Transverse colon (tissue), 4 donors: ENCODE measurements at places on chromosomes 1 and 21. TPM values are rescaled to one million over a fixed set of nuclear protein-coding genes. Genes with fewer than 3 reads are reported as not detected.

LCE1E gene
- total RNA-seq, result not detected

ADORA1 gene
- total RNA-seq, result not detected

ARHGEF19 gene
- total RNA-seq, result 5.7 TPM

RNF186 gene
- 174 TPM for total RNA-seq

GJA5 gene
- total RNA-seq, result 1.2 TPM

CRYBG2 gene
- 20.8 TPM for total RNA-seq

ZNF648 gene
- total RNA-seq, result 0.14 TPM

- peak; percentile 47 for DNase-seq
Measured at GRCh38 chr1:59393211-59394180, 96.6 kb downstream of the FGGY start.

DNA sequence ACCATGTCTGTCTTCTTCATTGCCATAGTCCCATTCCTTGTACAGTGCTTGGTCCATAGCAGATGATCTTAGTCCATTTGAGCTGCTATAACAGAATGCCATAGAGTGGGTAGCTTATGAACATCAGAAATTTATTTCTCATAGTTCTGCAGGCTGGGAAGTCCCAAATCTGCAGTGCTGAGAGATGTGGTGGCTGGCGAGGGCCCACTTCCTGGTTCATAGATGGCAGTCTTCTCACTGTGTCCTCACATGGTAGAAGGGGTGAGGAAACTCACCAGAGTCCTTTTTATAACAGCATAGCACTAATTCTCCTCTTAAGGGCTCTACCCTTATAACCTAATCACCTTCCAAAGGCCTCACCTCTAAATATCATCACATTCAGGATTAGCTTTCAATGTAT lies 23.1 kb upstream of the RAP1A start:
- DNase-seq, result peak; percentile 41

GRCh38 chr1:159556931-159557369 lies 21.1 kb upstream of the OR10J5 start:
- DNase-seq, result no peak

DNA sequence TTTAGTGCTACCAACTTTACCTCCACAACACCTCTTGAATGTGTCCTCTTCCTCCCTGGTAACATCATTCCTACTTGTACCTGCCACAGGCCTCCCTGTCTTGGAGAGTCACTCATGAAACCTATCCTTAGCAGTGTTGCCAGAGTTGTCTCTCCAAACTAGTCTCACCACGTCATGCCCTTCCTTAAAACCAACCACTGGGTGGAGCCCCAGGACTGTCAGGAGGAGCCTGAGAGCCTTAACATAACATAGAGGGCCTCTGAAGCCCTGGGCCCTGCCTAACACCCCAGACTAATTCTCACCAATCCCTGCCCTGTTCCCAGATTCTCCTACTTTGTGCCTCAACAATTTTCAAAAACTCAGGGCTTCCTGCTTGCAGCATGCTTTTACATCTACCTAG lies 65.3 kb downstream of the ZNF697 start:
- DNase-seq, result peak; percentile 34

GRCh38 chr1:181033799-181034451 lies at the start of gene MR1:
TSS of gene MR1 (plus strand) at chr1:181033983. CDS start at chr1:181034008, 25 bp downstream.
- DNase-seq, result no peak

GRCh38 chr1:12712076-12712475 lies 3.8 kb upstream of the AADACL3 start:
- no peak for DNase-seq

GRCh38 chr1:207896547-207896946 lies 14.4 kb downstream of the CD34 start:
- DNase-seq, result no peak

- DNase-seq, result no peak
Measured at GRCh38 chr1:56404561-56405030, 174.8 kb downstream of the PLPP3 start.

DNA sequence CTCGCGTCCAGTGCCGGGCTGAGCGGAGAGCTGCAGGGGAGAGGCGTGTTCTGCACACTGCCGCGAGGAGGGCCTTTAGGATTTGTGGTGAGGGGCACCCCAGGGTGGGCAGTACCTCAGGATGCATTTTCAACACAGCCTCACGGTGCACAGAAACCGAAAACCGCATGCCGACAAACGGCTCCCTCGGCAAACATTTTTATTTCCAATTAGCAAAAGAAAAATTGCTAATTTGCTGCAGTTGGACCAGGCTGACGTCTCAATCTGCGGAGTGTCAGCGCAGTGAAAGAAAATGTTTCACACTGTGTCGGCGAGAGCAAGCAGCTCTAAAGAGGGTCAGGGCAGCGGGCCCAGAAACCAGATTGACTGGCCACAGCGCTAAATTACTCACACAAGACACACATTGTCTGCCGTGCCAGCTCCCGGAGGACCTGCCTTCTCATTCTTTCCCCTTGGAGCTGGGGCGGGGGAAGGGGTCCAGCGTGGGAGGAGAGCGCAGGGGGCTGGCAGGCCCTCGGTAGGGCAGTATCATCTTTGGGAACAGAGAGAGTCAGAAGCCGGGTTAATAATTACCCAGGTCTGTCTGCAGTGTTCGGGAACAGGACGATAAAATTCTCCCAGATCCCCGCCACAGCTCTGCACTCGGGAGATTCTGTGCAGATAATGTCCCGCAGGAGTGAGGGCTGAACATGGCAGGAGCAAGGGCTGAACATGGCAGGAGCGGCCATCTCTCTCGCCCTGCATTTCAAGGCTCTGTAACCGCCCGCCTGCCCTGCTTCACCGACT lies 150.2 kb downstream of the PRDM16 start:
- DNase-seq, result peak; percentile 36

GRCh38 chr1:219862366-219862765 lies 66.0 kb downstream of the SLC30A10 start:
- DNase-seq, result no peak

DNA sequence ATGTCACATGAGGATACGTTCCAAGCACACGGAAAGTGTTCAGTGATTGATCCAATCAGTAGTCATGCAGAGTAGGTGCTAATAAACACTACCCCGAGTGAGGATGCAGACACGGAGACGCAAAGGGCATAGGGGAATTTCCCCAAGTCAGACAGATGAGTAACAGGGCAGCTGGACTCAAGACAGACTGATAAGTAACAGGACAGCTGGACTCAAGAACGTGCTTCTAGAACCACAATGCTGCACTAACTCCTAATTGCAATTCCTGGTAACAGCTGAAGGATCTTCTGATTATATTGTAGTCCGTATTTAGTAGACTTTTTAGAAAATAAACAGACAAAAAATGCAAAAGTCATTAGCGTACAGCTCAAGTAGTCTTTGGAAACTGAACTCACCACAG lies 1.9 kb upstream of the OR2T10 start:
- DNase-seq, result no peak

DNA sequence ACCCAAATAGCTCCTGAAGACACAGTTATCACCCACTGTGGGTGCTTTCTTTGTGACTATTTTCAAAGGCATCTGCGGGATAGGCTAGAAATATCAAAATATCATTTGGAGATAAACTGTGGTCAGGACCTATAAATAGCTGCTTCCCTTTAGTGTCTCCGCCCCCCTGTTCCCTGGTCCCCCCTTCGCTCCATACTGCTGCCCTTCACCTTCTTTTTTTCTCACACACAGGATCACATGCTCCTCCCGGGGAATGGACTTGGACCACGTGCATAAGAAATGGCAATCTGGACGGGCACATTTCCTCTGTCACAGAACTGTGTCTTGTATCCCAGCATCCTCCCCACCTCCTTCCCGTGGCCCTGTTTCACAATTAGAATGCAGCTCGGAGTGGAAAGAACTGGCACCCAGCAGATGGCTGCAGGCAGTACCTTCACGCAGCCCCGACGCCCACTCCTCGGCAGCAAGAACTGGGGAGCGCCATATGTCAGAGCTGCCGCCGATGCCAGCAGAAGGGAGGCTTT lies 68.8 kb upstream of the SSX2IP start:
- DNase-seq, result no peak

DNA sequence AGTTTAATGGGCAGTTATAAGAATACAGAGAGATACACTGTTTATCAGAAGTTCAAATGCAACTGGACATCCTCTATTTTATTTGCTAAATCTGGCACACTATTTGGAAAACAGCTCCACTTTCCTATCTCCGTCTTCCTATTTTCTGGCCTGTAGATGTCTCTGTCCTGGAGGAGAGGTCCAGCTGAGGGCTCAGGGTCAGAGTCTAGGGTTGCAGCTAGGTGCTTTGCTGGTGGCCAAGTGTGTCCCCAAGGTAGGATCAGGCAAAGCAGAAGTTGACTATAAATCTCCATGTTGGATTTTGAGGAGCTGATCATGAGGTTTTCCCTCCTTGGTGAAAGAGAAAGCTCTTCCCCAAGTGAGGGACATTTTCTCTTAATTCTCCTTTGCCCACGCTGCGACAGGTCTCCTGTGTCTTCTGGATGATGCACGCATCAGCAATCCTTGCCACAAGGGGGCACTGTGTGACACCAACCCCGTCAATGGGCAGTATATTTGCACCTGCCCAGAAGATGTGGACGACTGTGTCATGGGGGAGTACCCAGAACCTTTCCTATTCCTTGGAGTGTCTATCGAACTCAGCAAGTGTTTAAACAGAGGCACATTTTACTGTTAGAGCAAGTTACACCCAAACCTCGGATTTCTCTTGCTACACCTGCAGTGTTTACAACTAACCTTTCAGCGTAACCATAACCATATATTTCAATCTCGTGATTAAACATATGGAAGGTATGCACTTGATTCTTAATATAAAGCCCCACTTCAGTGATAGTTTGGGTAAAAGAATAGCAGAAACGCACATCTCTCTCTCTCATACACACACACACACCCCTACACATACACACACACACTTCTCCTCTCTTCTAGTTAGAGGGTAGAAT lies 10.2 kb downstream of the ADAM30 start:
- DNase-seq, result peak; percentile 69

- no peak for DNase-seq
Measured at GRCh38 chr1:51542158-51542953, 23.3 kb upstream of the EPS15 start.

GRCh38 chr1:196684476-196684875 lies 32.6 kb downstream of the CFH start:
- no peak for DNase-seq

DNA sequence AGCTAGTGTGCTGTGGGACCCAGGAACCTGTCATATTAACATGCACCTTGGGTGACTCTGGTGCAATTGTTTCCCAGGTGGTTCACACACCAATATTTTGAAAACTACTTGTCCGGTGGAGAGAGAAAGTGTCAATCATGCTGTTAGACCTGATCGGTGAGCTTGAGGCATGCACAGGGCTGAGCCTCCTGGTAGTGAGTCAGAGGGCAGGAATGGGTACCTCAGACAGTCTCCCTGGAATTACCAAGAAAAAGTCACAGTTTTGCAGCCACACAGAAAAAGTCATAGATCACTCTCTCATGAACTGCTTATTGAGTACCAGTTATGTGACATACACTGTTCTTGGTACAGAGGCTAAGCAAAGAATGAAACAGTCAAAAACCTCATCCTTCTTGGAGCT lies 140.1 kb upstream of the NFIA start:
- DNase-seq, result no peak

DNA sequence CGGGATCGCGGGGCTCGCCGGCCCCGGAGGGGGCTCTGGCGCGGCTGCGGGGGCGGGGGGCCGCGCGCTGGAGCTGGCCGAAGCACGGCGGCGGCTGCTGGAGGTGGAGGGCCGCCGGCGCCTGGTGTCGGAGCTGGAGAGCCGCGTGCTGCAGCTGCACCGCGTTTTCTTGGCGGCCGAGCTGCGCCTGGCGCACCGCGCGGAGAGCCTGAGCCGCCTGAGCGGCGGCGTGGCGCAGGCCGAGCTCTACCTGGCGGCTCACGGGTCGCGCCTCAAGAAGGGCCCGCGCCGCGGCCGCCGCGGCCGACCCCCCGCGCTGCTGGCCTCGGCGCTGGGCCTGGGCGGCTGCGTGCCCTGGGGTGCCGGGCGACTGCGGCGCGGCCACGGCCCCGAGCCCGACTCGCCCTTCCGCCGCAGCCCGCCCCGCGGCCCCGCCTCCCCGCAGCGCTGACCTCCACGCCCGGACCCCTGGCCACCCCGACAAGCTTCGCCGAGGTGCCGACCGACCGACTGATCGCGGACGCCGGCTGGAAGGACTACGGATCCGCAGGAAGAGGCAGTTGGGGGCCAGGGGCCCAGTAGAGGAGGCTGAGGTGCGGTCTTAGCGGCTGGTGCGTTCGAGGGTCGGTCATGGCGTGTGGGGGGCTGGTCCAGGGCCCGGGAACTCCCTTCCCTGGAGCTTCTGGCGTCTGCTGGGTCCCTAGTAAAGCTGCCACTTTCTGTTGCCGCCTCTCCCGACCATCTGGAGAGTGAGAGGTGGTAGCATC lies 711 bp downstream of the TRNP1 start:
- DNase-seq, result no peak

DNA sequence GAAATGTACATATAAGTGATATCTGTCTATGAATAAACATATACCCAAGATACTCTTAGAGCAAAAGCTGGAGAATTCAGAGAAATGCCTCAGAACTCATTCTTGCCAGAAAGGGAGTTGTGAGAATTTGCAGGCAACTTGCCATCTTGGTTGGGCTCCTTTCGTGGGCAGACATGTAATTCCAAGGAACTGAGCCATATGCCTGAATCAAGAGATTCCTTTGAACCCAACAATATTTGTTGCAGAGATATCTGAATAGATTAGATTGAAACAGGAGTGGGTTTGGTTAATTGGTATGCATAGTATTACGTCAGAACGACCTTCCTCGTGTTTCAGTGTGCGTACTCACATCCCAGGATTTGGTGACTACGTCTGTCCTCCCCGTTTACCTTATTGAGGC lies 67.0 kb downstream of the TGFB2 start:
- DNase-seq, result no peak

GRCh38 chr1:183604038-183604808 lies 14.0 kb upstream of the NCF2 start:
- DNase-seq, result peak; percentile 26

- no peak for DNase-seq
Measured at GRCh38 chr1:23444596-23445390, 20.2 kb upstream of the TCEA3 start.

DNA sequence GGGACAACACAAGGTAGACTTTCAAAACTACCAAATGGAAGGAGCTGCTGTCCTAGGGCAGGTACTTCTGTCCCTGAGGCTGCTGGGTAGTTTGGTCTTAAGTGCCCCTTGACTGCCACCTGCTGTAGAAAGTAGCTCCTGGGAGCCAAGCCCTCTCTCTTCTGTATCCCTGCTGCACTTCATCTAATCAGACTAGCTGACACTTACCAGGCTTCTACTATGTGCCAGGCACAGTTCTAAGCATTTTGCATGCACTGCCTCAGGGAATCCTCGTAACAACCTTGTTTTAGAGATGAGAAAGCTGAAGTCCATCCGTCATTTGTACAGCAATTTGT lies 15.9 kb upstream of the SRSF4 start:
- peak; percentile 48 for DNase-seq

DNA sequence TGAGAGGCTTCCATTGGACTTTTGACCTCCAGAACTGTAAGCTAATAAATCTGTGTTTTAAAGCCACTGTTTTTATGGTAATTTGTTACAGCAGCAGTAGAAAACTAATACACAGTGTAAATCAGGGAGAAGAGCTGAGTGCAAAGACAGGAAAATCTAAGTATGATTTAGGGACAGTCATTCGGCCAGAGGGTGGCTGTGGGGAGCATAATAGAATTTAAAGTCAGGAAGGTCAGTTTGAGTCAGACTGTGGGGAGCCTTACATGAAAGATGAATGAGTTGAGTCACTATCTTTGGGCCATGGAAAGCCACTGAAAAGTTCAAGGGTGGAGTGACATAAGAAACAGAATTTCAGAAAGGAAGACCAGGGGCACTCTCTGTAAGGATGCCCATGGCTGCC lies 52.4 kb upstream of the SSX2IP start:
- DNase-seq, result no peak

- DNase-seq, result no peak
Measured at GRCh38 chr1:61434276-61434675, 290.7 kb downstream of the TM2D1 start.
